ENCODE measurements at places on chromosomes 7 and 10. TPM values are rescaled to one million over a fixed set of nuclear protein-coding genes. Genes with fewer than 3 reads are reported as not detected.

Gene LRRD1
- 0.92 TPM for total RNA-seq

Gene ATP6V0A4
- total RNA-seq = 0.69 TPM

Gene TUBAL3
- not detected for total RNA-seq

Gene EEPD1
- total RNA-seq = 33.7 TPM

Gene AFAP1L2
- 18.7 TPM for total RNA-seq

Gene ITGA8
- 6.5 TPM for total RNA-seq

Gene SLC26A3
- not detected for total RNA-seq

Gene CYP2C9
- not detected for total RNA-seq

Gene SRRT
- total RNA-seq = 30.2 TPM

Gene OPN4
- total RNA-seq = not detected

Gene RET
- 11.3 TPM for total RNA-seq

Gene RASA4
- 56.5 TPM for total RNA-seq

Gene ALOX5
- 3.2 TPM for total RNA-seq

Gene ZSWIM8
- total RNA-seq = 46.1 TPM

Gene SAP25
- not detected for total RNA-seq

Gene STYXL1
- 20.5 TPM for total RNA-seq

Gene PCDH15
- 30.2 TPM for total RNA-seq

Gene RTKN2
- total RNA-seq = 10.6 TPM

Gene SPAM1
- not detected for total RNA-seq

Gene ARL4A
- 57.7 TPM for total RNA-seq

Gene SCIN
- total RNA-seq = 9.9 TPM

Gene SOSTDC1
- total RNA-seq = 9.7 TPM

Gene CAV2
- 12.2 TPM for total RNA-seq

Gene CNPY1
- 0.46 TPM for total RNA-seq

Gene ACHE
- total RNA-seq = 73.4 TPM

Gene ANKRD1
- total RNA-seq = not detected

Gene IPMK
- 29.3 TPM for total RNA-seq

Gene PIK3CG
- 1.8 TPM for total RNA-seq

Gene TEX36
- total RNA-seq = not detected

Gene SH3PXD2A
- total RNA-seq = 10.8 TPM

Gene MYOZ1
- 0.46 TPM for total RNA-seq

Gene ANKRD22
- total RNA-seq = 0.46 TPM

Gene DYDC2
- 9.9 TPM for total RNA-seq

Gene SEC31B
- 5.3 TPM for total RNA-seq

Gene GIMAP4
- 10.8 TPM for total RNA-seq

Gene LRMDA
- 5.8 TPM for total RNA-seq

Gene AKR1C4
- not detected for total RNA-seq

Gene FAM171A1
- 35.1 TPM for total RNA-seq

All from diencephalon (tissue), 1 donor.